Astrocyte (in vitro differentiated cells and primary cell): ENCODE measurements at places on chromosomes 12 and 14.

- DNase-seq = peak; percentile 51
These were observed 4.5 kb upstream of the HCAR3 start for GRCh38 chr12:122721057-122721545.

DNA sequence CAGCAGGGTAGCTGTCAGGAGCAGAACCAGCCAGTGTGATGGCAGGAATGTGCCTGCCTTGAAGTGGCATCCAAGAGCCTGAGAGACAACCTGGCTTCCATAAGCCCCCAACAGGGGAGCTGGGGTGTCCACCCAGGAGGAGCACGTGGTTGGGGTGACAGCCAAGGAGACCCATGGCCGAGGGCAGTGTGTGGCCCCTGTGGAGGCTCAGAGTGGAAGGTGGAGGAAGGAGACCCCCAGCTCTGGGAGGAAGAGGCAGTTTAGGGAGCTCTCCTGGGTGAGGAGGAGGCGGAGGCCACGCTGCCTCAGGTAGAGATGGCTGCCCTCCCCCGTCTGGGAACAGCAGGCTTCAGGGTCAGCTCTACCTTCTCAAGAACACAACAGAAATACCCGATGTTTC, 147.0 kb downstream of the CALM1 start:
- DNase-seq = no peak

- DNase-seq = no peak
These were observed 24.2 kb upstream of the DYRK2 start for GRCh38 chr12:67624355-67624754.

DNA sequence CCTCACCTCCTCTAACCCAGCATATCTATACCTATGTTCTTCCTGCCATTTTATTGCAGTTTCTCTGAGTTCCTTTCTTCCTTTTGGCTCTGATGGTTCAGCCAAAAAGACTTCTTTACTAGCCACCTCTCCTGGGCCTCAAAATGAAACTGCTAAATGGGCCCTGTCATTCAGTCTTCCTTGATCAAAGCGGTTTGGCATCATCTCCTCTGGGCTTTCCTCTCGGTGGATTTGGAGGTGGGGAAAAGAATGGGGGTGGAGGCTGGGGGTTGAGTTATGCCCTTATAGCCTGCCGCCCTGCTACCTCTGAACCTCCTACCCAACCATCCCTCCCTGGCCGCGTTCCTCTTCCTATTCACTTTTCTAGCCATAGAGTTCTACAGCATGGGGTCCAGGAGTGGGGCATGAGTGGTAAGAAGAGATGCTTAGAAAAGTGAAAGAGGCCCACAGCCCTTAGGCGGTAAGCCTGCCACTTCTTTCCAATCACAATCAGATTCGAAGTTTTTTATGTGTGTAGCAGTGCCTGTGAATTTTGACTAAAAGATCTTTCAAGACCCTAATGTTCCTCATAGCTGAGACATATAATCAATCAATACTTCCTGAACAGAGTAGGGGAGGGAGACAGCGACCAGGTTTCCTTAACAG, 2.5 kb downstream of the AJUBA start:
- no peak for DNase-seq

- DNase-seq = peak; percentile 34
These were observed 381.6 kb downstream of the VRK1 start for GRCh38 chr14:97178781-97179180.

DNA sequence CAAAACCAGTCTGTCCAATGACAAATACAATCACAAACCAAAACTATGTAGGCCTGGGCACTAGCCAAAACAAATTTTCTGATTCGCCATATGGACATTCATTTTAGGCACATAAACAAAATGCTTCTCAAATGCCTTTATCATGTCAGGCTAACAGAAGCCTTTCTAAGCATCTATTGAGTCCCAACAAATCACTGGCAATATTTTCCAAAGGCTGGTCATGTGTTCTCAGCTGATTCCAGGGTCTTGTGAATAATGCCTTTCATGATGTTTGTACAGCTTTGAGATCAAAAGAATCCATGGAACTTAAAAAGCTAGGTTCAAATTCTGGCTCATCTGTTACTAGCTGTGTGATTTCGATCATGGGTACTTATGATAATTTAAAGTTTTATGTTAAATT, 16.1 kb downstream of the FSCB start:
- DNase-seq = no peak

DNA sequence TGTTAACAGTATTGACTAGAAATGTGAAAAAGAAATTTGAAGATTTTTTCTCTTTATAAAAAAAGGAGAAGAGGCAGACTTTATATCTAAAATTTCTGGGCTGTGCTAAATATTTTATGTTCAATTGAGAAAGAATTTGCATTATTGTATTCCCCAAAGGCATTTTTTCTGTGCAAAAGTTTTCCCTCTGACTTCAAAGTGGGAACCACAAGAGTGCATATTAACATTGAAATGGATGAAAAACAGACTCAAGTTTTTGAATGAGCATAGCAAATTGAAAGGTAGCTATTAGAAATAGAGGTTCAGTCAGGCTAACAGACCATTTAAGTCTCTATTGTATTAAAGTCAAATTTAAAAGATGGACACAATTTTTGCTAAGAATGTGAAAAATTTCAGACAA, 95.2 kb downstream of the RASSF9 start:
- DNase-seq = no peak

DNA sequence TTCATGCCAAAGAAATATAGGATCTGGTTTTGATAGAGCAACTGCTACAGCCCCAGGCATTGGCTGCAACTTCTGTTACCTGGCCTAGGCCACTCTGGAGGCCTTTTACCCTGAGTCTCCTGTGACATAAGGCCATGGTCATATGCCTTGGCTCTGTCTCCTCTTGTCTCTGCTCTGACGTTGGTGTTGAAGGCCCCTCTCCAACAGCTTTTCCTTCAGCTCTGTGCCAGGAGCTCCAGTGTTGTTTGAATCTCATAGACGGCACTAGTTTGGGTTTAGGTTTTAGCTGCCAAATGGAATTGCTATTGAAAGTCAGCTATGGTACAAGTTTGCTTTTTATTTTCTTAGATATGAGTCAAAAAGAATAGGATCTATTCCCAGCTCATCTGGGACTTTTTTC, 41.1 kb downstream of the TTLL5 start:
- peak; percentile 24 for DNase-seq

DNA sequence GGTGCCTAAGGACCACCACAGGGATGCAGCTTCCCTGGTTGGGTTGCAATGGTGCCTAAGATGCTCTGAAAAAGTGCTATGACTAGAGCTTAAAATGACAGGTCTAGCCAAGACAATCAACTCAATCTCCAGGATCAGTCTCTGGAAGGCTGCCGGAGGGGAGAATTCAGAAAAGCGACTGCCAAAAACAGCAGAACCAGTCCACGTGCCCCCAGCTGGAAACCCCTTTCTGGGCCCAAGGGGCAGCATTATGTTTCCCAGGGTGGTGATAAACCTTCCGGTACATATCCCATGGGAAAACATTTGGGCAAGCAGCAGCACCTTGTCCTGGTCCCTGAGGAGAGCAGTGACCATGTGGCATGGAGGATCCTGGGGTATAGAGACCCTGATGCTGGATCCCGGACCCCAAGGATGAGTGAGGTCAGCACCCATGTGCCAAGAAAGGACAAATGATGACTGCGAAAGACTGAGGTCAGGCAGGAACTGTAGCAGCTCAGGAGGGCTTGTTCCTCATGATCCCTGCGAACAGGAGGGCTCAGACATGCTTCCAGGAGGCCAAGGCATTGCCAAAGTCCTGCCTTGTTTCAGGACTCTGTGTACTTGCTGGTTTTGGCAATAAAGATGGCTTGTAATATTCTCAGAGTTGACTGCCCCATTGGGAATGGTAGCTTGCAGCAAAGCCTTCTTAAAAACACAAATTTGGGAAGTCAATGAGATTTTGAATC, 49.9 kb upstream of the LTBP2 start:
- DNase-seq = no peak

- no peak for DNase-seq
These were observed 58.2 kb downstream of the DIO3 start for GRCh38 chr14:101619484-101619883.

DNA sequence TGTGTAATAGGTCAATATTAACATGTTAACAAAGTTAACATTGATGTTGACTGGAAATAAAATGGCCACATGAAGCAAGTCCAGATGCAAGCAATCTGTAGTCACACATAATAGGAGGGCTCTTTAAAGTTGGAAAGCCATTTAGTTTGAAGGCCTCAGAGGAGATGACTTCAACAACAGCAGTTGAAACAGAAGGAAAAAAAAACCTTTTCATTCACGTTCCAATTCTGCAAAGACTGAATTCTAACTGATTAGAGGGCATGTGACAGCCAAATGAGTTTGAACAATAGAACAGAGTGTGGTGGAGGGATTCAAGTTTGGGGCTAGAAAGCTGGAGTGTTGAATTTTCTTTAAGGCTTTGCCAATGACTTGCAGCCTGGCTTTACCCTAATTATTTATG, 41.5 kb upstream of the DAAM1 start:
- no peak for DNase-seq

DNA sequence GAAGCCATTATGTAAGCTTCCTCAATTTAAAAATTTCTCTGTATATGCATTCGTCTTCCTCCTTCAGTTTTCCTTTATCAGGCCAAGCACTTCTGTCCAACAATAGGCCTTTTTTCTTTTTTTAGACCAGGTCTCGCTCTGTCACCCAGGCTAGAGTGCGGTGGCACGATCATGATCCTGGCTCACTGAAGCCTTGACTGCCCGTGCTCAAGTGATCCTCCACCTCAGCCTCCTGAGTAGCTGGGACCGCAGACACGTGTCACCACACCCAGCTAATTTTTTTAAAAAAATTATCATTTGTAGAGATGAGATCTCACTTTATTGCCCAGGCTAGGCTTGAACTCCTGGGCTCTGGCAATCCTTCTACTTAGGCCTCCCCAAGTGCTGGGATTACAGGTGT, 25.8 kb downstream of the TAOK3 start:
- DNase-seq = no peak

DNA sequence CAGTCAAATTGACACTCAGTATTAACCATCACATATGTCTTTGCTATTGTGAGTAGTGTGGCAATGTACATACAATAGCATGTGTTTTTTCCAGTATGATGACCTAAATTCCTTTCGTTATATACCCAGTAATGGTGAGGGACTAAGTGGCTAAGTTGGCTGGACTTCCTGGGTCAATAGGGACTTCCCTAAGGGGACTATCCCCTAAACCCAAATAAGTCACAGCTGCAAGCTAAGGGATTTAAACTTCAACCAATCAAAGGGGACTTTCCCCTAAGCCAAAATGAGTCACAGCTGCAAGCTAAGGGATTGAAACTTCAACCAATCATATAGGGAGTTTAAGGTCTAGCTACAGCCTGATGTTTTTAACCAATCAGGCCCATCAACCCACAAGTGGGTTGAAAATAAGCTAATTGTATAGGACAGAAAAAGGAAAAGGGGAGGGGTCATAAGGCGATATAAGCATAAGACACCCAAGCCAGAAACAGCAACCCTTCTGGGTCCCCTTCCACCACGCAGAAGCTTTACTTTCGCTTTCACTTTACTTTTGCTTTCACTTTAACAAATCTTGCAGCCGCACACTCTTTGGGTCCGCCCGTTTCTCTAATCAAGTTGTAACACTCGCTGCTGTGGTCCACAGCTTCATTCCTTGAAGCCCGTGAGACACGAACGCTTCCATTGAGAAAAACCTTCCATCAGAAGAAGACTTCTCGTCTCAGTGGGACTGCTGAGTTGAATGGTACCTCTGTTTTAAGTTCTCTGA, 404.4 kb downstream of the FLRT2 start:
- no peak for DNase-seq

DNA sequence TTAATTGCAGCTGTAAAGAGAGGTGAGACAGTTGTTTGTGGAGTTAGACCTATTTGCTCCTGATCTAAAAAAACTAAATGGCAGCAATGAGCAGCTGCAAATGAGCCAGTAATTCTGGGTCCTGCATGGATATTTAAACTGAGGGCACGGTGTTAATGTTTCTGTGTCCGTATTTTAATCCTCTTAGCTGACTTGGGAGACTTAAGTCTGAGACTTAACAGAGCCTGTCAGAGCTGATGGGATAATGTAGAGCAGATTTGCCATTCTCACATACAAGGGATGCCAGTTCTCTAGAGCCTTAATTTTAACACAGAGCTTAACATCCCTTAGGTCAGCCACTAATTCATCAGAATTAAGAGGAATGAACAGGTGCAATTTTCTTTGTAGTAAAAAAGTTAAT, 178.6 kb upstream of the PDE3A start:
- DNase-seq = no peak
